GM12892 (cell line): ENCODE measurements at places on chromosomes 12 and 14.
A peak's percentile ranks its signal among the peaks of the same experiment; 100 is the strongest.

GRCh38 chr12:28172434-28173030 is 17.7 kb upstream of the CCDC91 start:
- no peak for DNase-seq

GRCh38 chr12:25866586-25867378 is 91.7 kb upstream of the RASSF8 start:
- DNase-seq, result no peak

DNA sequence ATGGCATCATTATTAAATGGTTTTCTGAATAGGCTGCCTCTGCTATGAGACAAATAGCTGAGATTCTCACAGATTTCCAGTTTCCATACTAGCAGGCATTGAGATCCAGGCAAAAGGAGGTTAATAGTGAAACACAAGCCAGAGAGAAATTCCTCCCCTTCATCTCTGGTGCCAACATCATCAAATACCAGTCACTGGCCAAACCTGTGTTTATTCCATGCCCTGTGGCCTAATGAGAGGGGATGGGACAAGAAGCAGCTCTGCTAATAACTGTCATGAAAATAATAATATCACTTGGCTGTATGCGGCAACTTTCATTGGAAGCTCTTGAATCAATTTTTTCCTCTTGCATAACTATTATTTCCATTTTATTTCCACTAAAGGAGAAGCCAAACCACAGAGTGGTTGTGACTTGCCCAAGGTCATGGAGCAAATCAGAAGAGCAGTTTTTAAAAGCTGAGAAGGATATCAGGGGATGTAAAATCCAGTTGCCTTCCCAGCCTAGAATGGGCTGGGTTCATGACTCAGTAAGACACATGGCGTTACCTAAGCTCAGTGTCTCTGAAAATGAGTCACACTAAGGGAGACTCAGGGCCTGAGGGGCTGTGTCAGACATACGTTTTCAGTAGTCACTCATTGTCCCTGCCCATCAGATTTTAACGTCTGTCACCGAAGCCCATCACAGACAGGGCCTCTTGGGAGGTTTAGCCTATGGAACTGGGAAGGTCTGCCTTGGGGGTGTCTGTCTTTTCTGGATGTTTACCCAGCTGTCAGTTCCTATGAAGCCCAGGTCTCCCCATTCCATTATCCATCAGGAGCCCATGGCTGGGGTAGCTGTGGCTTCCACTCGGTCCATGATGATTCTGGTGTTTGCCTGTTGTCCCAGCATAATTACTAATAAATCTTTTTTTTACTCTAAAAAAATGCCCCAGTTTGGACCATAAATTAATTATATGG is 208.8 kb upstream of the EEA1 start:
- no peak for DNase-seq

DNA sequence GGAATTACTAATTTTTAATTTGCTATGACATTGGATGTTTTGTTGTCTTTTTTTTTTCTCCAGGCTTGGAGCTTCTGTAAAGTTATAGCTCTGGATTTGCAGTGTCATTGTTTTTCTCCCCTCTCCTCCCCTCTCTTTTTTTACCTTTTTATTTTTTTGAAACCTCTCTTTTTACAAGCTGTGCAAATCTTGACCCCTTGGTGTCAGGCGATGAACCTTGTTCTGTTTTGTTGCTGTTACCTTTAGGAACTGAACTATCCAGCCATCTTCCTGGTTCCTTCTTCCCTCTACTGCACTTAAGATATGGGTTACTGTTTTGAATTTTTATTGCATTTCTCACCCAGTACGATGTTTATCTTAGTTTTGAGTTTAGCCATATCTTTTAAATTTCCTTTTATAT is 13.7 kb downstream of the KTN1 start:
- no peak for DNase-seq

DNA sequence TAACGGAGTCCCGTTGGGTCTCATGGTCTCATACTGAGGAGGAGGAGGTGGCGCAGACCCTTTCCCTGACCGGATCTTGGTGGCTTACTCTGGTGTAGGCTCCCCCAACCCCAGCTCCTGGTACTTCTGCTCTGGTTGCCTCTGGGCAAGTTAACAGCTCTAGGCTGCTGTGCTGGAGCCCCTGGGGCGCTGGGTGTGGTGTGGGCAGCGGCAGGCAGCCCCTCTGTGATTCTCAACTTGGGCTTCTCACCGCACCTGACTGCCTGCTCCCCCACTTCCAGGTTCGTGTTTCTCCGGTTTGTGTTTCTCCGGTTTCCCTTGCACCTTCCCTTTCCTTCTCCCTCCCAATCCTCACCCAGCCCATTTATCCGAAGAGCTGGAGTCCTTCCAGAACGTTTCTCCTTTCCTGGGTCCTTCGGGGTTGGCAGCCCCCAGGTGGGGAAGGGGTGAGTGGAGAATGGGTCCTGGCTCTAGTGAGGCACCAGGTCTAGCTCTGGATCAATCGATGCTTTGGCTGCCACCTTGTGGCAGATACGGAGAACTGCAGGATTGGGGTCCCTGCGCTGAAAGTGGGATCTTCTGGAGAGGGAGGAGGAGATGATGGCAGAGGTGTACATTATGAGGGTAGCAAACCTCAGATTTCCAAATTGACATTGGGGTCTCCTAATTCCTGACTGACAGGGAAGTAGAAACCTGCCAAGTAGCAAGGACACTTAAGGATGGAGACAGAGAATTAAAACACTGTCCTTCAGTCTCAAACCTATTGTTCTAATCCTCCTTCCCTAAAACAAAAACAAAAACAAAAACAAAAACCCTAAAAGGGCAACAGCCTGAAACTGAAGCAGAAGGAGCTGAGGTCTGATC is 8.3 kb downstream of the CISTR start:
- peak; percentile 67 for DNase-seq

GRCh38 chr12:124762791-124763593 is 100.7 kb downstream of the SCARB1 start:
- no peak for DNase-seq

DNA sequence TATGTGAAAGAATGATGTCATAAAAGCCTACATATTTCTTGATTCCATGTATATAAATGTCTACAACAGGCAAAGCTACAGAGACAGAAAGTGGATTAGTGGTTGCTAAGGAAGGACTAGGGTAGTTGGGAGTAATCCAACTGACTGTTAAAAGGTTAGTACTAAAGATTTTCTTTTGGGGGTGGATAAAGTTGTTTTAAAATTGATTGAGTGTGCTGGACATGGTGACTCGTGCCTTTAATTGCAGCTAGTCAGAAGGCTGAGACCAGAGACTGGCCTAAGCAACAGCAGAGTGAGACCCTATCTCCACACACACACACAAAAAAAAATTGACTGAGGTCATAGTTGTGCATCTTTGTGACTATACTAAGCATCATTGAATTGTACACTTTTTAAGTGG is 234.3 kb downstream of the C12orf50 start:
- no peak for DNase-seq

DNA sequence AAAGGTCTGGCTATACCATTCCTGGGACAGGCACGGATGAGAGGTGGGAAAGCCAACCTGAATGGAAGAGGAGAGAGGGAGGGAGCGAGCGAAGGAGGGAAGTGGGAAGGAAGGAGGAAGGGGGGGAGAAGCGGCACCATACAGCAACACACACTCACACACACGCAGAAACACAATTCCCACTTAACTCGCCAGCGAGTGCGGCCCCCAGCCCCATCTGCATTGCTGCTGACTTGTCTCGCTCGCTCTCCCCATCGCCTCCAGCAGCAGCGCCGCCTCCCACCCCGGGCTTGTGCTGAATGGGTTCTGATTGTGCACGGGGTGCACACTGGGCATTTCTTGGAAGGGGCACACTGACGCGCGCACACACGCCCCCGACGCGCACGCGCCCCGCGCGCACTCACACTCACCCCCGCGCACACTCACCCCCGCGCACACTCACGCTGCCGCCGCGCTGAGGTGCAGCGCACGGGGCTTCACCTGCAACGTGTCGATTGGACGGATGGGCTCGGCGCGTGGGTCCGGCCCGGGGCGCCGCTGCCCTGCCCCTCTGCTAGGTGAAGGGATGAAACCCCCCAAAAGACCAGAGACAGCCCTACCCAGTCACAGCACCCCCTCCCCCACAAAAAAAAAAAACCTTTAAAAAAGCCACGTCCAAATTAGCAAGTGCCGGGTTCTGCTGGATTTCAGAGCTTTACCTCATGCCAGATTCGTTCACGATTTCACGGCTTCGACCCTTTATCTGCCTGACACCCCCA is 685 bp downstream of the GRIN2B start:
- no peak for DNase-seq

DNA sequence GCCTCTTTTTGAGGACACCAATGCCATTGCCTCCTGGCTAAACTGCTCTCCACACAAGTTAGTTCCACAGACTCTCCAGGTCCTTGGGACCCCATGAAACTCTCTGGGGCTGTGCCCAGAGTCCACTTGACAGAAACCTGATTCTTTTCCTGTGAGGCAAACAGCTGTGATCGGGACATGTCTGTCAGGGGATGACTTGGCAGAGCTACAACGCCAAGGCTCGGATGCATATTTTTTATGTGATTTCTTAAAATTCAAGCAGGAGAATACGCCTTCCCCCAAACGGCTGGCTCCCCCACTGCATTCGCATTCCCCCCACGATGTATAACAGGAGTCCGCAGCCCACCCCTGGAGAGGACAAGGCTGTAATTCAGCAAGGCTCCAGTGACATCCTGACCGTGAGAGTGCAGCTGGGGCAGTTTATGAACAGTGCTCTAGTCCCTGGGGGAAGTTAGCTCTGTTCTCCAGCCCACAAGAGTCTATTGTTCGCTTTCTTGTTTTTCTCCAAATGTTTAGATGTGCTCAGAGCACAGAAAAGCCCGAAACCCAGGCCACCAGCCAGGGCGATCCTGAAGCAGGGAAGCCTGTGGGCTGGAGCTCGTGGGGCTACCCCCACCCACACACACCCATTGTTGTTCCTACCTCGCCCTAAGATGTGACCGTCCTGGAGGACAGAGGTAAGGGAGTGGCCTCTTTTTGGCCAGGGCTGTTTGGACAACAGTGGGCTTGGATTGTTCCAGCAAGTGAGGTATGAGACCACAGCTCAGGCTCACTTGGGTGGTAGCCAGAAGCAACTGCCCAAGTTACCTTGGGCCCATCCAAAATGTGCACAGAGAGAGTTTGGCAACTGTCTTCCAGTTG is 159.5 kb downstream of the ZFP36L1 start:
- DNase-seq, result no peak

DNA sequence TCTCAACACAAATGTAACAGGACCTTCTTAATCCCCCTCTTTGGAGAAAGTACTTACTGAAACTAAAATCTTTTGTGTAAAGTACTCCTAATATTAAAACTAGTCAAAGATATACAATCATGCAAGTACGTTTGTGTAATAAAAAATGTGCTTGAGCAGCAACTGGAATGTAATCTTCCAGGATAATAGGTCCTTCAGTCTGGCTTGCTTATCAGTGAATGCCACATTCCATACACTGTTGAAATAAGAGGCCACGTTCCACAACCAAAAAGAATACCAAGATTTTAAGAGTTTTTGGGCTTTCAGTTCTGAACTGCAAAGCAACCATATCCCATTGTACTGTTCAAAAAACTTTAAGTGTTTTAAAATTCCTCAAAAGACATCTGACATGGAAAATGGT is 26.2 kb upstream of the GRIN2B start:
- DNase-seq, result no peak

DNA sequence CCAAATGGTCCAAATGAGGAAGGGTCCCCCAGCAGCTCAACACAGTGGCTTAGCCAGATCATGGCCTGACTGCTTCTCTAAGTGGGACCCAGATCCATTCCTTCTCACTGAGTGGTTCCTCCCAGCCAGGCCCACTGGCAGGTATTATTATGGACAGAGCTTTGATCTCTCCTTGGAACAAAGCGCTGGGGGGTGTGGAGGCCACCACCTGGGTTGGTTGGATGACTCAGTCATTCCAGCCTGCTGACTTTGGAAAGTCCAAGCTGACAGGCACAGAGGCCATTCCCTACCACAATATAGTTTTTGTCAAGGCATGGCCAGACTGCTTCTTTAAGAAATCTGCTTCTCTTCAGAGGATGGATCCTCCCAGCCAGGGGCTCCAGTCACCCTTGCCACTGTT is 341.1 kb downstream of the BTG1 start:
- no peak for DNase-seq

DNA sequence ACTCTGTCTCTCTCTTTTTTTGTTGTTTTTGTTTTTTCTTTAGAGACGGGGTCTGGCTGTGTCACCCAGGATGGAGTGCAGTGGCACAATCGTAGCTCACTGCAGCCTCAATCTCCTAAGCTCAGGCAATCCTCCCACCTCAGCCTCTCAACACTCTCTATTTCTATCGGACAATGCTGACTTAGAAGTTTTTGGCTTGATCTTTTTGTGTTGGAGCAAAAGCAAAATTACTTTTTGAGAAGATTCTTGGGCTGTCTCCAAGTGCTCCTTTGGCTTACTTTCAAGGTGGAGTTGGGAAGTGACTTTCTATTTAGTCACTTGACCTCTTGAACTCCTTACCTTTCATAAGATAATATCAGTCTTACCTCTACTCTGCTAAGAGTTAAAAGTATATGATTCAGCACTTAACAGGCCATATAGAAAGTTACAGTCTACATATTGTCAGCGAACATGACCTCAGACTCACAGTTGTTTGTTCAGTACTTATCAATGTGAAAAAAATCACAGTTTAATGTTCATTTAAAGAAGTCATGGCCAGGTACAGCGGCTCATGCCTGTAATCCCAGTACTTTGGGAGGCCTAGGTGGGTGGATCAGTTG is 15.4 kb upstream of the MIA2 start:
- DNase-seq, result no peak

GRCh38 chr12:11727133-11727664 is 77.7 kb downstream of the ETV6 start:
- DNase-seq, result no peak

DNA sequence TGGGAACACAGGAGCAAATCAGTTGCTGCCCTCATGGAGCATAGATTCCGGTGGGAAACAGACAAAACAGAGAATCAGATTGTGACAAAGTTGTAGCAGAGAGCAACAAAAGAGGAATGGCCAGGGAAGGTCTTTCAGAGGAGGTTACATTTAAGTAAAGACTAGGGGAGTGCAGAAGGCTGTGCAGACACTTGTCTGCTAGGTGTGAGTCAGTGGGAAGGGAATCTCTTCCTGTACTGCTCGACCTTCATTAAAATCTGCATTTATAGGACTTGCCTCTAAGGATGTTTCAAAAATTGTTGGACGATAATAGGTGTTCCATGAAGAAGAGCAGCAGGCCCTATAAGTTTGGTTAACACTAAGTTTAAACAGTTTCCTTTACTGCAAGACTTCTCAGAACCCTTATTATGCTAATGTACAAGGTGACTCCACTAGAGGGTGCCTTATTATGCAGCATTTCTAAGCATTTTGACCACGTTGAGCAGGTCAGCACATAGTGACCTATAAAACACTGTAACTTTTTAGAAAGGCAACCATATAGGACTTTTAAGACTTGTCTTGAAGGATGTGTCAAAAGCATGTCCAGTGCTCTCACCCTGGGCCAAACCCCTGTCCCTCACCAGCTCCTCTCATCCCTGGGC is 91.8 kb upstream of the RIC8B start:
- no peak for DNase-seq
